ENCODE measurements at places on chromosomes 4 and X.

GRCh38 chr4:142547974-142548373 is 298.1 kb downstream of the INPP4B start:
- no peak for DNase-seq

GRCh38 chr4:172709376-172709775 is 459.2 kb upstream of the GALNT7 start:
- DNase-seq = no peak

GRCh38 chr4:107823870-107824349 is 822 bp upstream of the SGMS2 start:
- DNase-seq = no peak

GRCh38 chrX:135625995-135626394 is 87.4 kb upstream of the CT45A1 start:
- DNase-seq = no peak

- no peak for DNase-seq
Observed at GRCh38 chr4:76246025-76246424, 5.5 kb upstream of the FAM47E start.

DNA sequence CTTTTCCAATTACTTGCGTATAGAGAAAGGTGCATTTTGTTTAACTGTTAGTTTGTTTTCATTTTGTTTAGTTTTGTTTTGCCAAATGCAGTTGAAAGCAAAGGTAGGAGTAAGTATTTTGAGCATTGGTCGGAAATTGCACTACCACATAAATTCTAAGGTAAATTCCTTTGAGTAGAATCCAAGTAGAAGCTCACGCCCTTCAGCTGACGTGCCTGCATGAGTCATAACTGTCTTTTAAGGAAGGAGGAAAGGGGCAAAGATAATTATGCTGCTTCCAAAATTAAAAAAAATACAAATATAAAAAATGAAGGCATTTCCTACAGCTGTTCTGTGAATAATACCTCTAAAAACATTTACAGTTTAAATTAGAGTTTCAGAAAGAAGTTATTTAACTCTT is 110.2 kb upstream of the MYOZ2 start:
- peak; percentile 29 for DNase-seq

DNA sequence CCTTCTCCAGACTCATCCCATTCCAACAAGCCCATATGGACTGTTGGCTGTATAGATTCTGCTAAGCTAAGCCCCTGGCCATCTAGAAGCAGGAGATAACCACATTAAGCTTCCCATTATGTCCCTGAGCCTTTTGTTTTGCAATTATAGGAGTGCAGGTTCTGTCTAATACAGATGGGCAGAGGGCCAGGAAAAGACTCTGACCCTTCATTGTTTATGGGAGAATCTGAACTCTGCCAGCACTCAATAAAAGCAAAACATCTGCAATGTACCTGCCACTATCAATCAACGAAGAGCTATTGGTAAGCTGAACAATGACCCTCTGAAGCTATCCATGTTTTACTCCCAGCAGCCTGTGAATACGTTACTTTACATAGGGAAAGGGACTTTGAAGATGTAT is 207.3 kb upstream of the CLNK start:
- no peak for DNase-seq

GRCh38 chr4:81049330-81049729 is 18.8 kb downstream of the BMP3 start:
- no peak for DNase-seq

DNA sequence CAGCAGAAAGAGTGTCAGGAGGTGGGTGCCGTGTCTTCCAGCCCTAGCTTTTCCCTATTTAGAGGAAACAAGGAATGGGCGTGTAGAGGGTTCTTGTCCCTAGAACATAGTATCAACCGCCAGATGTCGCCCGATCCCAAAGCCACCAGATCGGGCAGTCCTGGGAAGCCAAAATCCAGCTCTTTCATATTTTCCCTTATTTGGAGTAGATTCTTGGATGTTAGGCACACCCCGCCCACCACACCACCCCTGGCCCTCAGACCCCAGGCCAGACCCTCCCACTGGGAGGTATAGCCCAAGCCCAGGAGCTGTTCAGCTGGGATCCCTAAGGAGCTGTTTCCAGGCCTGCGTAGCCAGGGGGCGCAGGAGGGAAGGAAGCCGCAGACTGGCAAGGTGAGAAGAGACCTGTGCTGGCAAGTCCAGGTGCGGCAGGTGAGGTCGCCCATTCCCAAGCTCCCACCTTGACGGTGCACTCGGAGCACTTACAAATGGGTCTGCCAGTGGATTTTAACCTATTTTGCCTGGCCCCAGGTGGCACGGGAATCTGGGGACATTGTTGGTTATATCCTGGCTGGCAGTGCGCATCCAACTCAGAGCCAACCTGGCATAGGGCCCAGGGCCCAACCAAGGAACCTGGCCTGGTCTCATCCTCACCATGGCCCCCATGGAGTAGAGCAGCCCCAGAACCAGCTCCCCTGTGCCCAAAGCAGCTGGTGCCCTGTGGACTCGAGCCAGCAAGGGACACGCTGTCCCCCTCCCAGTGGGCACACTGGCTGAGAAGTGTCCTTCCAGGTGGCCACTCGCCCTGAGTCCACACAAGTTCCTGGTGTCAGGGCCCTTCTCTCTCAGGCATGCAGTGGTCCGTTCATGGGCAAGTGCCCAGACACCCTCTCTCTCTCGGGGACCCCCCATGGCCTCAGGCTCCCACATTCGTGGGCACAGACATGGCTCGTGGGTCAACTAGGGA is 811 bp downstream of the FLNA start:
- DNase-seq = peak; percentile 72

DNA sequence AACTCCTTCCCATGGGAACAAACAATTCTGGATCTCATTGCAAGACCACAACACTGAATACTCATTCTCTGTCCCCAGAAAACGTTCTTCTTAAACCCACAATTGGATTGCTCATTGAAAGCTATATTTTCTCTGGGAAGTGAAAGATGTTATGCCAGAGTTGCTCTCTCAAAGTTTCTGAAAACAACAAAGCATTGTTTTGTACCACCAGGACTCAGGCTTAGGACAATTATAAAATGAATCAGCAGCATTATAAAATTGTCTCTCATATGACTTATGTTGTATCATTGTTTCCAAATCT is 26.5 kb downstream of the TFDP3 start:
- no peak for DNase-seq

DNA sequence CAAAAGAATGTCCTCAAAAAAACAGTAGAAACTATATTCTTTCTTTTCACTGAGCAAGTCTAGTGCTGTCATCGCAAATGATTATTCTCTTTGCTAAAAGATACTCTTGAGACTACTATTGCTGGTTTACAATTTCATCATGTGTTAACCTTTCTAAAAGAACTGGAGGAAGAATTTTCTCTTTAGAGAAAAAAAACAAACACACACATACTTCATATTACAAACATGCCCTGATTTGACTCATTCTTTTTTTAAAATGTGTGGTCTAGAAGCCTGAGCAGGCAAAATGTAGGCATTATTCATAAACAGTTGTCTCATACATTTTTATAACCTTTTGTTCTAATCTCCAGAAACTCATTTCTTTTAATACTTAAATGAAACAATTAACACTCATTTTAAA is 60.6 kb upstream of the FAT4 start:
- no peak for DNase-seq

DNA sequence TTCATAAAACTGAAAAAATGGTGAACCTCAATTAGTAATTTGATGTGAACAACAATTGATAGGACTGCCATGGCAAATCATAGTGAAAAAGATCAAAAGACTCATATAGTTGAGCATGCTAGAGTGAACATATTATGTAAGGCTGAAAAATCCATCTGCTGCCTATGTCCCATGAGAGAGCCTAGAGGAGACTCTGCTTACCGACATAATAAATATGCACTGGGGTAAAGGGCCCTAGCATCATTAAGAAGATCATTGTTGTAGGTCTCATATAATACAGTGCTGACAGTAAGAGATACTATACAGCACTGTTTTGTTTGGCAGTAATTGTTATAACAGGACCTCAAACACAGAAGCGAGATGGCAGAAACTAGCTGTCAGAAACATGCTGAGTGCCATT is 229.0 kb downstream of the PABPC4L start:
- no peak for DNase-seq

- peak; percentile 31 for DNase-seq
Observed at GRCh38 chr4:126264839-126265238, 950.1 kb downstream of the FAT4 start.

GRCh38 chr4:69524706-69525105 is 29.0 kb upstream of the UGT2B4 start:
- no peak for DNase-seq

GRCh38 chr4:99149426-99150019 is 5.4 kb upstream of the ADH4 start:
- DNase-seq = no peak

DNA sequence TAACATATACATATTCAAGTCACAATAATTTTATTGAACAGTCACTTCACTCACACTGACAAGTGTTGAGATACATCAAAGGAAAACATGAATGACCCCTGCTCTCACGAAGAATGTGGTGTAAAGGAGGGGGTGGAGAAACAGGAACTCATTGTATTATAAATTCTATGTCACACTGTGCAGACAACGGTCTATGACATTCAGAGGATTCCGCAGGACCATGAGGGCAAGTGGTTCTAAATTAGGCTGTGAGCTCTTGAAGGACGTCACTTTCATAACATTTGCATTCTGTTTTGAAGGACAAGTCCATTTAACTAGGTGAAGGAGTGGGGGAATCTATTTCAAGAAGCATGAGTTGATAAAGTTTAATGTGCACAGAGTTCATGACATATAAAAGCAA is 415.2 kb upstream of the HS3ST1 start:
- DNase-seq = no peak

DNA sequence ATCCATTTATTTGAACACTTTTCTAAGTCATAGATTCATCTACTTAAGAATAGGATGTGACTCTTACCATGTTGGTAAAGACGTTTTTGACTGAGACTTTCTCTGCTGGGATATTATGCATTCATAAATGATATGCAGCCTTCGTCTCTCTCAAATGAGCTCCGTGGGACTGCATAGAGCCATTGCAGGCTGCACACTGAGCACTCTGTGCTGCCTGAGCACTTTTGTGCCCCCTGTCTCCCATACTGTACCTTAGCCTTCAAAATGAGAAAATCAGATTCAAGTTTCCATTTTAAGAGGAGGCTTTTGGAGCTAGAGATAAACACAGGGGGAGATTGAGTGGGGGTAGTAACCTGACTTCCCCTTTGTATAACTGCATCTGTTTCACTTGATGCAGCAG is 433.6 kb downstream of the ZIC3 start:
- DNase-seq = no peak

DNA sequence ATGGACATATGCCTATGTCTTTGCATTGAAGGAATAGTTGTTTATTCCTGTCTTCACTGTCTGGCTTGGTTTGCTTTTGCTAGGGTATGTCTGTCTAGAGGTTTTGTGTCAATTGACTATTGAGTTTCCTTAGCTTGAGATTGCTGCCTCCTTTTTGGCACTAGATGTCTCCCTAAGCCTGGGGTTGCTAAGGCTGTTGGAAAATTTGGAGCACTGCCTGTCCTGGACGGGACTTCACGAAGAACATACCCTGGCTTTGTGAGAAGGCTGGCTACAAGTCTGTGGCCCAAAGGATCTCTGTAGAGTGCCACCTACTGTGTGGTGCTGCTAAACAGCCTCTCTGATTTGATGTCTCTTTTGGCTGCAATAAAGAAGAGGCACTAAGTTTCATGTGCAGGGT is 183.8 kb upstream of the NUDT10 start:
- no peak for DNase-seq

DNA sequence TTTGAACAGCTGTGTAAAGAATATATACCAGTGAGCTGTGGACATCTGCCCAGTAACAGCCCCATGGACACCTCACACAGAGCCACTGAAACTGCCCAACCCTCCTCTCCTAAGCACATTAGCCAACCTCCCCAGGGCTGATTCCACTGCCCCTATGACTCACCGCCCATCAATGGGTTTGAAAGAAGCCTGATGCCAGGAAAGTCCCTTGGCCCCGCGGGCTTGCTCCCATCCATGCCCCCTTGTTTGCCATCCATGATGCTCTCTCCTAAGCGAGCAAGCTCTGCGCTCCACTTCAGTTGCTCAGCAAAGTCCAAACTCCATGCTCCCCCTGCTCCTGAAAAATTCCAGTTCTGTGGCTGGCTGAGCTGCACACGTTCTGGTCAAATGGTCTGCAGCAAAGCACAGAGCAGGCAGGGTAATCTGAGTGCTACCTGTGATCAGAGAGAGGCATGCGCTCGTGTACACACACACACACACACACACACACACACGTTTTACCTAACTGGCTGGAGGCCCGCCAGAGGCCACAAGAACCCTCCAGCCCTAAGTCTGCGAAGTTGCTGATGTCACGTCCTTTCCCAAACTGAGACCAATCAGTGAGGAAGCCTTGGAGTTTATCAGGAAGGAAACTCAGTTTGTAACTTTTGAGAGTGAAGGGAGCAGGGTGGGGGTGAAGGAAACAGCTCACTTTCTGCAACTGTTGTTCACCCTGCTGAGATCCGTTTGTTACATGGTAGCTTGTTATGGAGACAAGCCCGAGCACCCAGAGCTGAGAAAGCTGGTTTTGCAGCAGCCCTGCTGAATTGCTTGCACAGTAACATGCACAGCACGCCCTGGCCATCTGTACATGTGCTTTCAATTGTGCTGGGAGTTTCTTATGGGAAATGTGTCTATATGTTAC is at the start of gene ASB9:
Gene ASB9 (minus strand): TSS at position 466 of the 904 bp plus-strand sequence. CDS start 209 bp downstream, at position 257.
- peak; percentile 90 for DNase-seq

- peak; percentile 22 for DNase-seq
Observed at GRCh38 chr4:51836549-51836948, 6.4 kb upstream of the DCUN1D4 start.

GRCh38 chrX:119121341-119121740 is 6.3 kb downstream of the KIAA1210 start:
- no peak for DNase-seq

GRCh38 chrX:1411326-1411725 is 19.4 kb upstream of the SLC25A6 start:
- no peak for DNase-seq

- no peak for DNase-seq
Observed at GRCh38 chr4:40173470-40173875, 23.4 kb upstream of the RHOH start.

DNA sequence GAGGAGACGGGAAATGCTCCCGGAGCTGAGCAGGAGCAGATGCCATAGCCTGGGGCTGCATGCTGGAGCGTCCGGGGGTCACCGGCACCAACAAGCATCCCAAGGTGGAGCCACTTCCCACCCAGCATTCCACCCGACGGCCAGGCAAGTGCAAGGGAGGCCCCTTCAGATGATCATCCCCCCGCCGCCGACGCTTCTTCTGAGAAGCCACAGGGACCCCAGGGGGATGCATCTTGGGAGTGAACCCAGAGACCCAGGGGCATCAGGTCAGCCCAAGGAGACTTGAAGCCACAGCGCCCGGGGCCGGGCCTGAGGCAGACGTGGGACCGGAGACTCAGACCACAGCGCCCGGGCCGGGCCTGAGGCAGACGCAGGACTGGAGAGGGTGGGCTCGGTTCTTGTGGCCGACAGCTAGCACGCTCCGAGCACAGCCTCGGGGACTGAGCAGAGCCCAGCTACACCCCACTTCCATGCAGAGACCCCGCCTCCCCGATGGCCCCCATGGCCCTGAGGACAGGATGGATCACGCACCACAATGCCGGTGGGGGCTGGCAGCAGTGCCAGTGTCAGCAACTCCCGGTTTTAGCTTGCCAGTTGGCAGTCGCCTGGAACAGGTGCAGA is 33.0 kb upstream of the CPLX1 start:
- DNase-seq = no peak

GRCh38 chr4:159376289-159376688 is 273.4 kb downstream of the RAPGEF2 start:
- DNase-seq = no peak

Measured in A172 (cell line).